Fibroblast of the conjunctiva (primary cell): ENCODE measurements at places on chromosomes 3 and 15.

DNA sequence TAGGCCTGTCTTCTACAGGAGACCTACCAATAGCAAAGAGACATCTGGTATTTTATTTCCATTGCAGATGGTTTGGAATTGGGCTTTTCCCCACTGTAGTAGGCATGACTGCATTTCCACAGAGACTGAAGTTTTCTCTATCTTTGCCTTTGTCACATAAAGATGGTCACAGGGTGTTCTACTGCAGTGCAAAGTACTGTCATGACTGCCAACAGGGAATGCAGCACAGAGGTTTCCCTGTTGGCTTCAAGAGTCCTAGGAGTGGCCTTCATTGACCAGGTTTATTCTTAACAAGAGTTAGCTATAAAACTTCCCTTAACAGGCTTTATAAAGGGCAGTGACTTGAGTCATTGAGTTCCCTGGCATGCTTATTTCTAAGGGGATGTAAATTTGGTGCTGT, 36.8 kb upstream of the TM4SF4 start:
- DNase-seq, result no peak

- no peak for DNase-seq
Measured at GRCh38 chr3:70863049-70863448, 550.6 kb upstream of the MDFIC2 start.

DNA sequence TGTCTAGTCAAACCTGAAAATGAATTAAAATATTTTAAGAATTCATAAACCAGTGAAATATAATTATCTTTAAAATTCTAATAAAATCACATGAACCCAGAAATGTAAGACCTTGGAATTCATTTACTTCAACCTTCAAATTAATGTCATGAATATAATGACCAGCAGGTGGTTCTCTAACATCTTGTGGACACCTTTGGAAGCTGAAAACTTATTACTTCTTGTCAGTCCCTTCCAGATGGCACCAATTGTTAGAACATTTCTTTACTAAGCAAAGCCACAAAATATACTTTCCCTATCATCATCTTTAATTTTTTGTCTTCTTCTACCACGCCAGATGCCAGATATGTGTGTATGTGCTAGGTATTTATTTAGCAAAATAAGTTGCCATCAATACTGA, 240.0 kb downstream of the MBNL1 start:
- DNase-seq, result no peak

- no peak for DNase-seq
Measured at GRCh38 chr3:46672349-46672695, 21.2 kb downstream of the ALS2CL start.

- no peak for DNase-seq
Measured at GRCh38 chr3:55620351-55621025, 133.4 kb upstream of the WNT5A start.

DNA sequence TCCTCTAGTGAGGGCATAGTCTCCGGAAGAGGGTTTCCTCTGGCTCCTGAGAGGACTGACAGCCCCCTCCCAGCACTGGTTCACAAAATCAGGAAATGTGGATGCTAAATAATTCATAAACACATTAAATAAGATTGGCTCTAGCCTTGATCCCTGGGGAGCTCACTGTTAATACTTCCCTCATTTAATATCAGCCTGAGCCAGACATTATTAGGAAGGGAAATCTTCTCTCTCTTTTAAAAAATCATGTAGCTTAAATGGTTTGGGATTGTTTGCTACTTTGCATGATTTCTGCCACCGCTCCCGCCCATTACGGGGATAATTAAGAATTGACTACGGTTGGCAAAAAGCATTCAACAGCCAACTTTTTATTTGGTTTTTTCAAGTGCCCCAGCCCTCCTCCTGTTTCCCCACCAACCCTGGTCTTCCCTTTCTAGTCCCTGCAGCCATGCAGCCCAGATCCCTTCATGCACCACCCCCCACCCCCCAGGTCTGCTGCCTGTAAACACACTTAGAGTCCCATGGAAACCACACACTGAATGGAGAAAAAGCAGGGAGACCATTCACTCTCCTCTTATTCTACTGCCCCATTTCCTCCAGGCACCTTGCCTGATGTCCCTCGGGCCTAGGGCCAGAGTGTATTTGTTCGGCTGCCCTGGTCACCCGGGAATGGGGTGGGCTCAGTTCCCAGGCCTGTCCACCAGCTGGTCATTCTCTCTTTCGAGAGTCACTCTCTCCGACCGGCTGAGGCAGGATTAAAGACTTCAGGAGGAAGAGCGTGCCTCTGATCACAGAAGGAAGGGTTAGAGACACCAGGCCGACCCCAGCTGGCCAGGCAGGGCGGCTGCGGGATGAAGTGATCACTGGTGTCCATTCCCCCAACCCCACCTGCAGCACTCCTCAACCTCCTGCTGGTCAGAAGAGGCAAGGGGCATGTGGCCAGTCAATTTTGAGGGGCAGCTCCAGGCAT, 45.1 kb downstream of the SEMA5B start:
- no peak for DNase-seq

- DNase-seq, result no peak
Measured at GRCh38 chr3:156649681-156650080, 24.7 kb upstream of the TIPARP start.

GRCh38 chr3:46411271-46411670, 4.2 kb downstream of the CCRL2 start:
- DNase-seq, result no peak

DNA sequence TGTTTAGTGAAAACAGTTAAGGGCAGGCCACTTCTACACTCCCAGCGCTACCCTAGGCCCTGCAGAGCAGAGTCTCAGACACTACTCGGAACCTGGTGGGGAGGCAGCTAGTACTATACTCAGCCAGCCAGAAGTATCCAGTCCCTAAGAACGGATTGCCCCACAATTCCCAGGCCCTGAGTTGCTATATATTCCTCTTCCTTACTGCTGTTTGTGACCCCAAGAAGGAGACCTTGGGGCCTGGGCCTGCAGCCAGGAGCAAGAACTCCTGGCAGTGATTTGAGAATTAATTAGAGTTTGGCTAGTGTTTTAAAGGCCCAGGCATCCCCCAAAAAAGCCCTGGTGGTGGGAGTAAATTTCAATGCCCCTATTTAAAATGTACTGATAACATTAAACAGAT, 87.7 kb downstream of the RBPMS2 start:
- no peak for DNase-seq

- peak; percentile 13 for DNase-seq
Measured at GRCh38 chr15:38536201-38536676, 28.4 kb downstream of the RASGRP1 start.

GRCh38 chr3:141796081-141796888, 33.1 kb downstream of the GRK7 start:
- peak; percentile 13 for DNase-seq

GRCh38 chr3:82816086-82816485, 1054.6 kb upstream of the GBE1 start:
- DNase-seq, result no peak

- DNase-seq, result no peak
Measured at GRCh38 chr3:37712918-37713817, 148.5 kb upstream of the CTDSPL start.

DNA sequence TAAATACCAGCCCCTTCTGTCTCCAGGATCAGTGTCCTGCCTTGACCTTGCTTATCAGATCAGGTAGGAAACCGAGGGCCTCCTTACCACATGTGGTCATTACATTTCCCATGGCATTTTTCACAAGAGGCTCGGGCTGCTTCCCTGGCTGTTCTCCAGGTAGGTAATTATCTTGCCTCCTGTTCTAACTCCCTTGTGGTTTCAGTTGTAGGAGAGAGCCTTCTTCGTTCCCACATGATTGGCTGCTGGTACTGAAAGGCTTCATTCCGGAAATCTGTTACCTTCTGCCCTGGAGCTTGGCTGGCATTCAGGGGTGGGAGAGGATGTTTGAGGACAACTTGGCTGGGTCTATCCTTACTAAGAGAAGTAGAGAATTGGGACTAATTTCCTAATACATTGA, 46.8 kb upstream of the RORA start:
- no peak for DNase-seq

GRCh38 chr3:50227390-50228183, 8.4 kb upstream of the GNAI2 start:
- DNase-seq, result peak; percentile 75

DNA sequence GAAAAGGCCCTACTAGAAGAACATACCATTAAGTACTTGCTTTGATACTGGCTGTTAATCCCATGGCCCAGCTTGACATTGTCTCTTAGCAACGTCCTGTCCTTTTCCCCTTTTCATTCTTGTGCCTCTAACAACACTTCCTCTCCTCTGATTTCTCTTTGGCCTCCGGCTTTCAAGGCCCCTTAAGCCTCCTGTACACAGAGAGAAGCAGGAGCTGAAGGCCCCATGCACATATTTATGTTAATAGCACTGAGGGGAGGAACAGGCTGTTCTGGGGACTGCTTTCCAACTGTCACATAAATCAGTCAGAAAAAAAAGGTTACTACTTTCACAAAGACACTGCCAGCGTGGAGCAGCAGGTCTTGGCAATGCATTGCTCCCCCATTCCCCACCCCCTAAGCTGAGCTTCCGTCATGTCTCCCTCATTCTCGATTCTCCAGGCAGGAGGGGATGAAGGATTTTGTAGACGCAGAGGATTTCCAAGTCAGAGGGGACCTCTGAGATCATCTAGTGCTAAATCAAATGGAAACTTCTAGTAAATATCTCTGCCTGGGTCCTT, 257.4 kb upstream of the ADAMTS9 start:
- DNase-seq, result no peak

DNA sequence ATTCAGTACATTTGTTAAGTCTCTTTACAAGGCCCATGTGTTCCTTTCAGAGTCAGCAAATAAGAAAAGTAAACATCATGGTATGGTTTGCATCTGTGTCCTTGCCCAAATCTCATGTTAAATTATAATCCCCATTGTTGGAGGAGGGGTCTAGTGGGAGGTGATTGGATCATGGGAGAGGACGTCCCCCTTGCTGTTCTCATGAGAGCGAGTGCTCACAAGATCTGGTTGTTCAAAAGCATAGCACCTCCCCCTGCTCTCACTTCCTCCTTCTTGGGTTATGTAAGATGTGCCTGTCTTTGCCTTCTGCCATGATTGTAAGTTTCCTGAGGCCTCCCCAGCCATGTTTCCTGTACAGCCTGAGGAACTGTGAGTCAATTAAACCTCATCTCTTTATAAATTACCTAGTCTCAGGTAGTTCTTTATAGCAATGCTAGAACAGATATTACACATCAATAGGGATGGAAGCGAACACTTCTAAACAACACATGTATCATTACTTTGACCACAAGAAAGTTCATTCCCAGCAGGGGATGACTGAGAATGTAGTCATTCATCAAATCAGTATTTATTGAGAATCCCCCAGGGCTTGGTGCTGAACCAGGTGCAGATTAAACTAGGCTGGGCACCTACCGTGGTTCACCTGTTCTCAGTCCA, 4.1 kb downstream of the EFCAB12 start:
- DNase-seq, result no peak

DNA sequence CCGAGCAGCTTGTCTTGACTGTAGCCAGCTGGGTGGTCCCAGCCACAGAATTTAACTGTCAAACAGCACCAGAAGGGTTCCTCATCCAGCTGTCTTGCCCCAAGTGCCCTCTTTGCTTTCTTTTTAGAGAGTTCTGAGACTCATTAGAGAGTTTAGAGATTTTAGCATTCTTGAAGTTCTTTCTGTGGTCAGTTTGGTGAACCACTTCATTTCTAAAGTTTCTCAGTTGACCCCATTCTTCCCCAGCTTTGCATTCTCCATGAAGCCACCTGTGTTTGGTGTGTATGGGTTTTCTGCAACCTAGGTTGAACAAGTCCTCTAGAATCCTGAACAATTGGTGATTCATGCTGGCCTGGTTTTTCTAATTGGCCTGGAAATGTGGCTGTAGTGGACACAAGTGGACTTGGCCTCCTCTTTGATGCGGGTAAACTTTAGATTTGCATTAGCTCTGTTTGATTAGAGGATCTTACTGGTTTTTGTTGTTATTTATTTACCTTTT, 33.7 kb downstream of the FLNB start:
- DNase-seq, result no peak

GRCh38 chr3:16317561-16317945, 52.5 kb downstream of the OXNAD1 start:
- no peak for DNase-seq

GRCh38 chr15:71458089-71458660, 342.9 kb downstream of the THSD4 start:
- DNase-seq, result no peak

DNA sequence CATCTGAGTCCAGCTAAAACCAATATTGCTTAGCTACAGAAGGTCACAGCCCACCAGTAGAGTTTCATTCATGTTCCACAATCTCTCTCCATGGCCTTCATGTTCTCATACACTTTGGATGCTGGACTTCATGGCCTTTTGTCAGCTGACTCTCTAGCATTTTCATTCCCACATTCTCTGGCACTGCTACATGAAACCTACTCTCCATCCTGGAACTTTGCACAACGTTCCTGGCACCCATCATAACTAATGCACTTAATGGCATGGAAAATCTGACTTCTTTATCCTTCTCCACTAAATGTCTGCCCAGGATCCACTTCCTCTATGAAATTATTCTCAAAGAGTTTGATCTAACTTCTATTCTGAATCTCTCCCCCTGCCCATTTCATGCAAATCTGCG, 56.9 kb downstream of the SLC9A9 start:
- DNase-seq, result no peak

DNA sequence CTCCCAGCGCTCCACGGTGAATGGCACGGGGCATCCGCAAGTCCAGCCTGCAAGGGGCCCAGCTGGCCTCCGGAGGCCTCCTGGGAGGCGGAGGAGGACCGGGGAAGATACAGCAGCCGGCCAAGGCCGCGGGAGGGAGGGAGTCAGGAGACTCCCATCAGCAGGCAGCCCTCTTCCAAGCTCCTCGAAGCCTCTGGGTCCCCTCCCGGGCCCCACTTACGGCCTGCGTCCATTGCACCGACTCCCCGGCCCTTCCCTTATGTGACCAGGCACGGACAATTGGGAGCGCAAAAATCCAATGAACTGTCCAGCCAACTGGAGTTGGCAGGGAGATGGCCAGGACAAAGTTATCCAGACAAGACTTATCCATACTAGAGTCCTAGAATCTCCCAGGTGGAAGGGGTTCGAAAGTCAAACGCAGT, 668 bp downstream of the MFGE8 start:
- DNase-seq, result no peak

- no peak for DNase-seq
Measured at GRCh38 chr15:100134586-100134985, 207.2 kb downstream of the ADAMTS17 start.

DNA sequence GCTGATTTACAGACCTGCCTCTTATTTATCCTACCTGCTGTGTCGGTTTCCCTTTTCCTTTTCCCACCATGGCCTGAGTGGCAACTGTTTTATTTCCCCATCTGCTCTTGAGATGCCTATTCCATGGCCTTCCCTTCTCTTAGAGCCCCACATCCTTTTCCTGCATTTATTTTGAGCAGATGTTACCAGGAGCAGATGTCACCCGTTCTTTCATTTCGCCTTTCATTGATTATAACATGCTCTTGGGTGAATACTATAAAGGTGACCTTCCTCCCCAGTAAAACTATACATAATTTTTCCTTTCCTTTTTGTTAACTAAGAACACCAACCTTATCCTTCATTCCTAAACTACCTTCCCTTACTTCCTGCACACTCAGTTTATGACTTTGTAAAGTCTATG, 8.5 kb upstream of the P2RY1 start:
- DNase-seq, result no peak

GRCh38 chr3:160278210-160278609, 53.0 kb downstream of the C3orf80 start:
- no peak for DNase-seq

- no peak for DNase-seq
Measured at GRCh38 chr3:31533169-31534064, 692 bp downstream of the STT3B start.
